ENCODE measurements at places on chromosomes 7 and 10.

GRCh38 chr7:90957883-90958282 is 306.4 kb upstream of the FZD1 start:
- H3K27me3 ChIP-seq = no peaks in the 10 kb centered on the region
- H3K4me1 ChIP-seq = peaks cover 12% of the 10 kb centered on the region
- no peak overlapping the region for H3K27ac ChIP-seq
- no peak overlapping the region for H3K4me3 ChIP-seq
- DNase-seq = no peak

- H3K27me3 ChIP-seq = no peaks in the 10 kb centered on the region
- H3K4me3 ChIP-seq = peak overlapping the region; percentile 95
- H3K4me1 ChIP-seq = peaks cover 45% of the 10 kb centered on the region
- DNase-seq = no peak
- H3K27ac ChIP-seq = peak overlapping the region; percentile 93
Measured at GRCh38 chr10:43138757-43139241, 554 bp downstream of the CSGALNACT2 start.

DNA sequence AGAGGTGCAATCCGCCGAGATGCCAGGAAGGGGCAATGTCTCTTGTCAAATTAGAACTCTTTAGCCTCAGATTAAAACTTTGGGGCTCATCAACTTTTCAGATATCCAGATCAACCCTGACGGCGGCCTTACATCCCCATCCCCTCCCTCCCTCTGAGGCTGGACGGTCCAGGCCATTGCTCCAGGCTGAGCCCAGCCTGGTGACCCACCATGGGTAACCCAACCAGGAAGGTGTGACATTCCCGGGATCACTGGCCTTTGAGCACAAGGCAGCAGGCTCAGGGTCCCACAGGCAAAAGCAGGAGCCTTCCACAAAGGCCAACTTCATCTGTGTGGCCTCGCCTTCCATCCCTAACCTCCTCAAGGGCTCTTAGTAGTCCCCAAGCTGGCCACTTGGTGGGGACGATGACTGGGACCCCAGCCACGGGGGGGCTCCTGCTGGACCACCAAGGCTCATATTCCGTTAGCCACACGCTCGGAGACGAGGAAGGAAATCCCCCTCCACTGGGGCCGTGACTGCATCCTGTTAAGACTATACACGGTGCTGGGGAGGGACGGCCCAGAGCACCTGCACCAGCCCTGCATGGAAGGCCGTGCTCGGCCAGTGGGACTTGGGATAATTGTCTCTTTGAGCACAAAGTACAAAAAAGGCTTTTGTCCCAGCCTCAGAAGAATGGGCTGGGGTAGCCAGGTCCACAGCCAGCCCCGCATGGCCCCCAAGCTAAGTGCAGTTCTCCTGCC is 62.8 kb downstream of the ZRANB1 start:
- H3K27me3 ChIP-seq = no peaks in the 10 kb centered on the region
- peaks cover 13% of the 10 kb centered on the region for H3K36me3 ChIP-seq
- H3K27ac ChIP-seq = no peak overlapping the region
- no peak overlapping the region for H3K4me3 ChIP-seq
- no peak for DNase-seq

DNA sequence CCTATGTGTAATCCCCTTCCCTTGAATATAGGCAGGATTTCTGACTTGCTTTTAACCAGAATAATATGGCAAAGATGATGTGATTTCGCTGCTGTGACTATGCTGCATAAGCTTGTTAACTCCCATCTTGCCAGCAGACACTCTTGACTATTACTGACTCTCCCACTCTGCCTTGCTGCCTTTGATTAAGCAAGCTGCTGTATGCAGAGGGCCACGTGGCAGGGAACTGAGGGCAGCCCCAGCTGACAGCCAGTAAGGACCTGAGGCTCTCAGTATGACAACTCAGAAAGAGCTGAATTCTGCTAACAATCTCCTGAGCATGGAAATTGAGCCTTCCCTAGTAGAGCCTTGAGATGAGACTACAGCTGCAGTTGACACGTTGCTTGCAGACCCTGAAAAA is 279.4 kb upstream of the CACNA2D1 start:
- no peaks in the 10 kb centered on the region for H3K4me1 ChIP-seq
- H3K4me3 ChIP-seq = no peak overlapping the region
- H3K36me3 ChIP-seq = no peaks in the 10 kb centered on the region
- no peak for DNase-seq
- no peaks in the 10 kb centered on the region for H3K27me3 ChIP-seq

DNA sequence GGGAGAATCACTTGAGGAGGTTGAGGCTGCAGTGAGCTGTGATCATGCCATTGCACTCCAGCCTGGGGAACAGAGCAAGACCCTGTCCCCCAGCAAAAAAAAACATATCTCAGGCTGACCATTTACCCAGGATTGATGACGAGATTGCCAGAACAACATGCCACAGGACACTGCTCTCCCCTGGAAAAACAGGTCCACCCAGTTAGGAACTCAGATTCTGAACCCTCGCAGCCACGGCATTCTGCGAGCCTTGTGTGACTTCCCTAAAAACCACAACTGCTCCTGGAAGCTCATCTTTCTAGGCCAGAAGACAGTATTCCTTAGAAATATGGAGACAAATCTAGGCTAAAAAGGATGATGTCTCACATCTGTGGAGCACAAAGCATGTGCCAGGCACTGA is 42.1 kb upstream of the SH2B2 start:
- H3K27ac ChIP-seq = no peak overlapping the region
- H3K4me3 ChIP-seq = no peak overlapping the region

DNA sequence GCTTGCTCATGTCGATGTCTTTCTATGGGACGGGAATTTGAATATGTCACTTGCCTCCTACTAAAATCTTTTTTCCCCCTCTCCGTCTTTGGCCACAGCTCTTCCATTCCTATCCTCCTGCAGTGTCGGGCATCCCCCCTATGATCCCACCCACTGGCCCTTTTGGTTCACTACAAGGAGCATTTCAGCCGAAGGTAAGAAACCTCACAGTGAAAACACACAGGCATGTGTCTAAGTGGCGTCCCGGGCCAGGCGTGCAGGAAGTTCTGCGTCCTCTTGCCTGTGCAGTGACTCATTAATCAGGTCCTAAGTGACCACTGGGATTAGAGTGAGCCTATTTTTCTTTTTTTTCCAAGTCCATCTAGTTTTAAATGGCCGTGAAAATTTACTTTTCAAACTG is 360.5 kb upstream of the GALNT17 start:
- DNase-seq = no peak
- H3K36me3 ChIP-seq = peaks cover 10% of the 10 kb centered on the region
- H3K4me3 ChIP-seq = no peak overlapping the region
- H3K4me1 ChIP-seq = no peaks in the 10 kb centered on the region

GRCh38 chr10:124597846-124598165 is 136.2 kb downstream of the LHPP start:
- peaks cover 9% of the 10 kb centered on the region for H3K4me1 ChIP-seq
- no peak overlapping the region for H3K4me3 ChIP-seq
- no peaks in the 10 kb centered on the region for H3K27me3 ChIP-seq
- H3K27ac ChIP-seq = no peak overlapping the region
- DNase-seq = no peak
- H3K36me3 ChIP-seq = no peaks in the 10 kb centered on the region

- no peaks in the 10 kb centered on the region for H3K27me3 ChIP-seq
- peak overlapping the region; percentile 56 for H3K4me3 ChIP-seq
- DNase-seq = no peak
- H3K4me1 ChIP-seq = peaks cover 17% of the 10 kb centered on the region
- no peaks in the 10 kb centered on the region for H3K36me3 ChIP-seq
Measured at GRCh38 chr10:89838044-89838615, 136.7 kb downstream of the KIF20B start.

- peaks cover 3% of the 10 kb centered on the region for H3K4me1 ChIP-seq
- peaks cover 7% of the 10 kb centered on the region for H3K36me3 ChIP-seq
- DNase-seq = no peak
- H3K27ac ChIP-seq = no peak overlapping the region
Measured at GRCh38 chr10:60883187-60883586, 60.8 kb downstream of the RHOBTB1 start.

DNA sequence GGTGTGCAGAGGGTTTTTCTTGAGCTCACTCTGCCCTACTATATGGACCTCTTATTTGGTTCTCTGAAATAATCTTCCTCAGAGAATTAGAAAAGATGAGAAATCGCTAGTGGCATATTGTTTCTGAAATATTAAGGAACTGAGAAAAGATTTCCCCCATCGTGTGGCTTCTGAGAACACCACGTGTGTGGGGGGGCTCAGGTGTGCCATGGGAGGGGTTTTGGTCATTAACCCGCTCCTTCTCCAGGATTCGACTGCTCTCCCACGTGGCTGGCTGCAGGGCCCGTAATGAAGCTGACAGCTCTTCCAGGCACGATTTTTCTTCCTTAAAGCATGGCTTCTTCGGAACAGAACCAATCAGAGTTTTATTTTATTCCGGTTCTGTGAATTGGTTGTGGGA is 67.7 kb downstream of the XRCC2 start:
- no peaks in the 10 kb centered on the region for H3K36me3 ChIP-seq
- DNase-seq = no peak
- no peak overlapping the region for H3K27ac ChIP-seq

DNA sequence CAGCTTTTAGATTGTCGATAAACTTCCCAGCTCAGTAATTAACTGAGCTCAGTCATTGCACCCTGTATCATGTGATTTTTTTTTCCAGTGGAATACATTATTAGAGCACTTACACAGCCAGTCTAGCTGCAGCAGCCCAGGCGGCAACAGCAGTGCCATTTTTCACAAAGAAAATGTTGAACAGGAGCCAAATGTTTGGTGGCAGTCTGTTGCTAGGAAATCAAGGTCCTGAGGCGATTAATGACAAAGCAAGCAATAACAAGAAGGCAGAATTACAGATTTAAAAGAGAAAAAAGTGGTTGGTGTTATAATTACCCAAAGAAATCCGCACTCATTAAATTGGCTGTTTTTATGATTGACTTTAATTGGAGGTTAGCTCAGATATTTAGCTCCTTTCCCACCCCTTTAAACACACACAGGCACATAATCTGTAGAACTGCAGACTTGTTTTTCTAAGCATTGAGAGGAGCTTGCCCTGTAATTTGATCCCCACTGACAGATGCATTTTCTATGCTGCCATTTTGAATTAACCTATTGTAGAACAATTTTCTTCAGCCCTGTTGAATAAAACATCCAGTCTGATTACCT is 267.4 kb downstream of the ADK start:
- no peaks in the 10 kb centered on the region for H3K27me3 ChIP-seq
- no peaks in the 10 kb centered on the region for H3K36me3 ChIP-seq
- H3K27ac ChIP-seq = no peak overlapping the region

GRCh38 chr10:132395704-132396493 is 1.1 kb upstream of the PWWP2B start:
- no peak for DNase-seq
- H3K4me1 ChIP-seq = peaks cover 52% of the 10 kb centered on the region
- no peaks in the 10 kb centered on the region for H3K27me3 ChIP-seq
- H3K27ac ChIP-seq = peak overlapping the region; percentile 96
- H3K4me3 ChIP-seq = peak overlapping the region; percentile 77
